ENCODE measurements at places on chromosomes 16 and 17.

DNA sequence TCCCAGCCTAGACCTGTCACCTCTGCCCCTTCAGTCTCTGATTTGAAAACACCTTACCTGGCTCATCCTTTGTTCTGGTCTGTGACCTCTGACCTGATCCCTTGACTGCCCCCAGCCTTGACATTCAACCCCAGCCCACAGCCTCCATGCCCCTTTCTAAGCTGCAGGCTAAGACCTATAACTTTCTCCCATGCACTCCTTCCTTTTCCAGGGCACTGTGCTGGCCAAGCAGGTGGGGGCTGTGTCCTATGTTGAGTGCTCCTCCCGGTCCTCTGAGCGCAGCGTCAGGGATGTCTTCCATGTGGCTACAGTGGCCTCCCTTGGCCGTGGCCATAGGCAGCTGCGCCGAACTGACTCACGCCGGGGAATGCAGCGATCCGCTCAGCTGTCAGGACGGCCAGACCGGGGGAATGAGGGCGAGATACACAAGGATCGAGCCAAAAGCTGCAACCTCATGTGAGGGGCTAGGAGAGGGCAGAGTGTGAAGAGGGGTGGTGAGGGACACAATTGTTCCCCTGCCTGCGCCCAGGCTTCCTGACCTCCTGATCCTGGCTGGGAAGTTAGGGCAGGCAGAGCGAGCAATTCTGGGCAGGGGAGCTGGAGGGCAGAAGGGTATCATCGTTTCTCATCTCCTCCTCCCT is 3.3 kb downstream of the RND2 start:
- DNase-seq, result no peak

DNA sequence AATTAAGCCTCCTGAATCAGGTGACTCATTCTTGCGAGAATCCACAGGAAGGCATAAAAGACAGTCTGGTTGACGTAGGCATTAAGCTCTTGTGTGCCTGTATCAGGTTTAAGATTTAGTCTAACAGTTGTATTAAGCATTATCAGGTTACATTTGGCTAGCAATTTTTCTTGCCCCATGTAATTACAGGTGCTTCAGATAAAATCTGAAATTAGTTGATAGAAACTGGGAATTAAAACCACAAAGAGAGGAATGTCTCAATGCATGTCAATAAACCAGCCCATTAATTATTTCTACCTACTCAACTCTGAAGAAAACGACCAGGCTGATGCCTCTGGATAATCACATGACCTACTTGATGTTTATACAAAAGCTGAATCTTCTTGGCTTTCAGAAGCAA is 217.2 kb downstream of the CA10 start:
- no peak for DNase-seq

DNA sequence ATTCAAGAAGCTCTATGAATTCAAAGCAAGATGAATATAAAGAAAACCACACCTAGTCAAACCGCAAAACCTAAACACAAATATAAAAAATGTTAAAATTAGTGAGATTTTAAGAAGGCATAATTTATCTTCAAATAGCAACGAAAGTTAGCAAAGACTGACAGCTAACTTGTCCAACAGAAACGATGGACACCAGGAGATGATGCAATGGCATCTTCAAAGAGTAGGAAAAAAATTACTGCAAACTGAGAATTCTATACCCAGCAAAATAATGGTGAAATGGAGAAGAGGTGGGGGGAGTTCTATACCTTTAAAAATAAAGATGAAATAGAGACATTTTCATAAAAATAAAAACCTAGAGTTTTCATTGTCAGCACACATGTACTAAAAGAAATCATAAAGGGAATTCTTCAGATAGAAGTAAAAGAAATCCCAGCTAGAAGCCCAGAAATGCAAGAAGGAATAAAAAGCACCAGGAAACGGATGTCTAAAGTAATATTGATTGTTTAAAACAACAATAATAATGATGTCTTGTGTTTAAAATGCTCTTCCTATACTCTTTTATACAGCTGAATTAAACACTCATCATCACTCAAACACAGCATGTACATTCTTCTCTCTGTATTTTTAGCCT is 24.6 kb upstream of the TANC2 start:
- DNase-seq, result no peak

GRCh38 chr17:60224064-60224463 is 74.3 kb downstream of the CA4 start:
- DNase-seq, result no peak

DNA sequence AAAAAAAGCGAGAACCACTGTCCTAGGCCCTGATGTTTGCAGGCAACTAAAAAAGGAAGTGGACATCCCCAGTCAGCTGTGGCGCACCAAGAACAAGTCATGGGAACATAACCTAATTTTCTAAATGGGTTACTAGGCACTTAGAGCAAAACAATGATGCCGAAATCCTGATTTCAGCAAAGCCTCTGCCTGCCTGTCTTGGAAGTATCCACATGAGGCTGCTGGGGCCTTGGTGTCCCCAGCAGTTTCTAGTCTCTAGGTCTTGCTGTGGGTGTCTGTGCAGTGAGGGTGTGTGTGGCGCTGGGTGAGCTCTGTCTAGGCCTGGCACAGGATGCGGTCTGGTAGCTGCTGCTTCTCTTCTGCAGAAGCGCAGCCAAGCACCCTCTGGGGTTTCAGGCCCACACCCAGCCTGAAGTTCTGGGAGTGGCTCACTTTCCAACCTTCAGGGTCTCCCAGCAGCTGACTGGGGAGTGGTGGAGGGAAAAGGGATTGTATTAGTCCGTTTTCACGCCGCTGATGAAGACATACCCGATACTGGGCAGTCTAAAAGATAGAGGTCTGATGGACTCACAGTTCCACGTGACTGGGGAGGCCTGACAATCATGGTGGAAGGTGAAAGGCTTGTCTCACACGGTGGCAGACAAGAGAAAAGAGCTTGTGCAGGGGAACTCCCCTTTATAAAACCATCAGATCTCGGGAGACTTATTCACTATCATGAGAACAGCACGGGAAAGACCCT is 21.1 kb downstream of the STH start:
- DNase-seq, result peak; percentile 30

DNA sequence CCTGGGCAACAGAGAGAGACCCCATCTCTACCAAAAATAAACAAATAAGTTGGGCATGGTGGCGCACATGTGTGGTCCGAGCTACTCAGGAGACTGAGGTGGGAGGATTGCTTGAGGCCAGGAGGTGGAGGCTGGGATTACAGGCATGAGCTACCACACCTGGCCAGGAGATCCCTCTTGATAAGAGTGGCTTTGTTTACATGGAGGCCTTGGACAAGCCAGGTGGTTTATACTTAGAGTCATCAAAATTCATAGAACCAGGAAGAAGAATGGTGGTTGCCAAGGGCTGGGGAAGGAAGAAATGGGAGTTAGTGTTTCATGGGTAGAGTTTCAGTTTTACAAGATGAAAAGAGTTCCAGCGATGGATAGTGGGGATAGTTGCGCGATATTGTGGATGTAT is 8.8 kb upstream of the ZFP1 start:
- DNase-seq, result no peak

DNA sequence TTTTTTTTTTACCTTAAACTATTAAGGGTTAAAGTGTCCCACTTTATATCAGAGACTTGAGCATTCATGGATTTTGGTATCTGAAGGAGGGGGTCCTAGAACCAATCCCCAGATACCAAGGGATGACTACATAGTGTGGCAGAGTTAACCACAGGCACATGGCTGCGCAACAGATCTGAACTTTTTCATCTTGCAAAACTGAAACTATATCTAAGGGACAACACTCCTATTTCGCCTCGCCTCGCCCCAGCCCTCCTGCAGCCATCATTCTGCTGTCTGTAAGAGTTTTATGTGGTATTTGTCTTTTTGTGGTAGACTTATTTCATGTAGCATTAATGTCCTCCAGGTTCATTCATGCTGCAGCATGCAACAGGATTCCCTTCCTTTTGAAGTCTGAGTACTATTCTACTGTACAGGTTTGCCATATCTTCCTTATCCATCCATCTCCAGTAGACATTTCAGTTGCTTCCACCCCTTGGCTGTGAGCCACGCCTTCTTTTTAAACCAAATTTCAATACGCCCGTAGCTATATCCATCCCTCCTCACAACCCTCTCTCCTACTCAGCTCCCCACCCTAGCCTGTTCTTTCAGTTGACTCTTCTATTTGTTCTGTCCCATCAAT is 53.2 kb downstream of the AMFR start:
- DNase-seq, result no peak

DNA sequence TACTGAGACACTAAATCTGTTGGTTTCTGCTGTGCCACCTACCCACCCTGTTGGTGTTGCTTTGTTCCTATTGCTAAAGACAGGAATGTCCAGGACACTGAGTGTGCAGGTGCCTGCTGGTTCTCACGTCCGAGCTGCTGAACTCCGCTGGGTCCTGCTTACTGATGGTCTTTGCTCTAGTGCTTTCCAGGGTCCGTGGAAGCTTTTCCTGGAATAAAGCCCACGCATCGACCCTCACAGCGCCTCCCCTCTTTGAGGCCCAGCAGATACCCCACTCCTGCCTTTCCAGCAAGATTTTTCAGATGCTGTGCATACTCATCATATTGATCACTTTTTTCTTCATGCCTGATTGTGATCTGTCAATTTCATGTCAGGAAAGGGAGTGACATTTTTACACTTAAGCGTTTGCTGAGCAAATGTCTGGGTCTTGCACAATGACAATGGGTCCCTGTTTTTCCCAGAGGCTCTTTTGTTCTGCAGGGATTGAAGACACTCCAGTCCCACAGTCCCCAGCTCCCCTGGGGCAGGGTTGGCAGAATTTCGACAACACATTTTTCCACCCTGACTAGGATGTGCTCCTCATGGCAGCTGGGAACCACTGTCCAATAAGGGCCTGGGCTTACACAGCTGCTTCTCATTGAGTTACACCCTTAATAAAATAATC is 14.6 kb downstream of the STH start:
- no peak for DNase-seq

- no peak for DNase-seq
These were observed 1.6 kb downstream of the NDUFB10 start for GRCh38 chr16:1960665-1961630.

- no peak for DNase-seq
These were observed 18.6 kb downstream of the CD7 start for GRCh38 chr17:82298538-82299421.

DNA sequence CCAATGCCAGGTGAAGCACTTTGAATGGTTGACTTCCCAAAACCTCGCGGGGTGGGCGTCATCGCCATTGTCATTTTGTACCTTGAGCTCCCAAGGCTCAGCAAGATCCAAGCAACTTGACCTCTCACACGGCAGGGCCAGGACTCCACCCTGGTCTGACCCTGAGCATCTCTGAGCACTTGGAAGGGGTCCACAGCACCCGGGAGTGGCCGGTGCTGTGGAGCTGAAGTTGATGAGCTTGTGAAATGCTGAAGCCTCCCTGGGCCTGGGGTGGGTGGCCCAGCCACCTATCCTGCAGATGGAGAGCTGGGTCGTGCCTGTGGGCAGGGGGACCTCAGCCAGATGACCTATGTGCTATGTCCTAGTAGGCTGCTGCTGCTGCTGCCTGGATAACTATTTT is 283.3 kb upstream of the FOXF1 start:
- DNase-seq, result no peak

DNA sequence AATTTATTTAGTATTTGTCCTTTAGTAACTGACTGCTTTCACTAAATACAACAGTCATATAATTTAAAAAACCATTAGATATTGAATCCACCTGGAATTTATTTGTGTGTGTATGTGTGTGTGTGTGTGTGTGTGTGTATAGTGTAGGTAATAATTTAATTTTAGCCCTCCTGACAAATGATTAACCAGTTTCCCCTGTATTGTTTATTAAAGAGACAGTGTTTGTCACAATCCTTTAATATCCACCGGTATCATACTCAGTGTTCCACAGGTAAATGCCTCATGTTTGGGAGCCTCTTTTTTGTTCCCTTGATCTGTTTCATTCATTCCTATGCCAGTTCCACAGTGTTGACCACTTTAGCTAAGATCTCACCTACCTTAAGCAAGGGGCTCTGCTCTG is 134.6 kb upstream of the IRX3 start:
- DNase-seq, result no peak

DNA sequence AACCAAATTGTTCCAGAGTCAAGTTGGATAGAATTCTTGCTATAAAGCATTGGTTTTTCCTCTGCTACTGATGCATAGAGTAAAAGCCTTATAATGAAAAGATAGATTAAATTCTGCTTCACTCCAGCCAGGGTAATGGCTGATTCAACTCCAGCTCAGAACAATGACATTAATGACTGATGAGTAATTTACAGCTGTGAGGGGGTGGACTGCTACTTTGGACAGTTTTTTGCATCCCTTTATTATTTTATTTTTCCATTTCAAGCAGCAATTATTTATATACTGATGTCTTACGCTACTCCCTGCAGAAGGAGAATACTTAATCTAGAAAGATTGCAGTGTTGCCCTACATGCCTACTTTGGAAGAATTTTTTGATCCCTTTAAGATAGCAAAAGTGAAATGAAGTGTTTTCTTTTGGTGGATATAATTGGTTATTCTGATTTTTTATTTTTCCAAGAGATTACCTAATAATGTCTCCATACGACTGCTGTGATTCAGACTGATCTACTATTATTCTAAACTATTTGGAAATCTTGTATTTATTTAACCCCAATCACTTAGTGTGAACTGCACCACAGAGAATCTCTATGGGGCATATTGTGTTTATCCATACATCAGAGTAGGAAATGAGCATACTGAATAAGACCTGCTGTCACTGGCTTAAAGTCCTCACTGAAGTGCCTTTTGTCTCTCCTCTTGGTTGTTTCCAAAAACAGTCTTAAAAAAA is 149.5 kb downstream of the TRIM37 start:
- DNase-seq, result no peak

GRCh38 chr16:82187829-82188228 is 17.8 kb upstream of the MPHOSPH6 start:
- no peak for DNase-seq

GRCh38 chr17:43212641-43213490 is 1.2 kb downstream of the TMEM106A start:
- no peak for DNase-seq

DNA sequence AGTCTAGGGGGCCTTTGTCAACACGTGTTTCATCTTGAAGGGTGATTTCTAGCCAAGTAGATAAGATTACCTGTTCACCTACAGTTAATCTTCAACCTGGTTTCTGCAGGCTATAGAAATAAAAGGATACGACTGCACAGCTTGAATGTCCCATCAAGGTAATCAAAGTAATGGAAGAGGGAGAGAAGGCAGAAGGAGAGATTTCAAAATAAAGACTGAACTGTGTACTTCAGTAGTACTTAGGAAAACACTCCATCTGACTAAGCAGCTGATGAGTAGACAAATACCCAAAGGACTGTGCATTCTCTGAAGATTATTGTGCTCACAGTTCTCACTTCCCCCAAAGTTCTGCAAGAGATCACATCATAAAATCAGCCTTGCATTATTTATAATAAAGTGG is 5.8 kb upstream of the RFFL start:
- DNase-seq, result no peak

GRCh38 chr16:68361485-68361884 is 50.7 kb downstream of the PRMT7 start:
- DNase-seq, result no peak

DNA sequence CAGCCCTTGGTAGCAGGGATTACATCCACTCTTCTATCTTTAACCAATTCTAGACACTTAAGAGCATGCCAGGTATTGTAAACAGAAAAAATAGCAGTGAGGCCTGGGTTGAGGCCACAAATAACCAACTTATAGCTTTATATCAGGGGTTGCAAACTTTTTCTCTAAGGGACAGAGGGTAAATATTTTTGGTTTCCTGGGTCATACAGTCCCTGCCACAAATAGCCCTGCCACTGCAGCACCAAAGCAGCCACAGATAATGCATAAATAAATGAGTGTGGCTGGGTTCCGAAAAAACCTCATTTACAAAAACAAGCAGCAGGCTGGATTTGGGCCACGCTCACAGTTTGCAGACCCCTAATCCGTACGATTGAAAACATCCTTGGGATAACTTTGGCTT is 46.7 kb downstream of the STAT3 start:
- no peak for DNase-seq

GRCh38 chr16:51825779-51826178 is 674.7 kb upstream of the SALL1 start:
- DNase-seq, result no peak
